ENCODE measurements at places on chromosomes 5 and 9. TPM values are rescaled to one million over a fixed set of nuclear protein-coding genes. Genes with fewer than 3 reads are reported as not detected.

Gene LMX1B
- total RNA-seq: 0.13 TPM

Gene PCDHA8
- not detected for total RNA-seq

Gene DNAJC18
- total RNA-seq: 10.0 TPM

Gene OR13C4
- not detected for total RNA-seq

Gene THBS4
- total RNA-seq: 59.2 TPM

Gene WDR38
- total RNA-seq: not detected

Gene GOLGA2
- total RNA-seq: 85.3 TPM

Gene SLC36A2
- total RNA-seq: 37.4 TPM

Gene BTNL3
- not detected for total RNA-seq

Gene CRHBP
- 0.51 TPM for total RNA-seq

Gene ST8SIA4
- 2.2 TPM for total RNA-seq

Gene SLC6A19
- total RNA-seq: not detected

Gene PCDHA1
- 0.10 TPM for total RNA-seq

Gene ATG10
- 5.8 TPM for total RNA-seq
